ENCODE measurements at places on chromosomes 11 and 22.

DNA sequence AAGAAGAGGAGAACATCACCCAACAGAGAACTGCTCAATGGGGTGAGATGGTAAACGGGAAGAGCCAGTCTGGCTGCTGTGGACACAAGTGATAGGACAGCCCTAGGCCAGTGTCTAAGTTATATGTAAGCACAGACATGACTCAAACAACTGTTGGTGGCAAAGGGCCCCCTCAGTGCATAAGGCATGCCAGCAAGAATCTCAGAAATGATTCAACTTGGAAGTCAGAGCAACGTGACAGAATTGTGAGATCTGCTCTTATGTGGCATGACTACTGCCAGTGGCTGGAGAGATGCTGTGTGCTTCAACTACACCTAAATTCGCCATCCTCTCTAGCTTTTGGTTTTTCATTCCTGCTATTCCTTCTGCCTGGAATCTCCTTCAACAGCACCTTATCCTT is 7.4 kb downstream of the SLN start:
- no peak for DNase-seq

- DNase-seq = no peak
Measured at GRCh38 chr11:72574548-72575460, 99.4 kb downstream of the PDE2A start.

DNA sequence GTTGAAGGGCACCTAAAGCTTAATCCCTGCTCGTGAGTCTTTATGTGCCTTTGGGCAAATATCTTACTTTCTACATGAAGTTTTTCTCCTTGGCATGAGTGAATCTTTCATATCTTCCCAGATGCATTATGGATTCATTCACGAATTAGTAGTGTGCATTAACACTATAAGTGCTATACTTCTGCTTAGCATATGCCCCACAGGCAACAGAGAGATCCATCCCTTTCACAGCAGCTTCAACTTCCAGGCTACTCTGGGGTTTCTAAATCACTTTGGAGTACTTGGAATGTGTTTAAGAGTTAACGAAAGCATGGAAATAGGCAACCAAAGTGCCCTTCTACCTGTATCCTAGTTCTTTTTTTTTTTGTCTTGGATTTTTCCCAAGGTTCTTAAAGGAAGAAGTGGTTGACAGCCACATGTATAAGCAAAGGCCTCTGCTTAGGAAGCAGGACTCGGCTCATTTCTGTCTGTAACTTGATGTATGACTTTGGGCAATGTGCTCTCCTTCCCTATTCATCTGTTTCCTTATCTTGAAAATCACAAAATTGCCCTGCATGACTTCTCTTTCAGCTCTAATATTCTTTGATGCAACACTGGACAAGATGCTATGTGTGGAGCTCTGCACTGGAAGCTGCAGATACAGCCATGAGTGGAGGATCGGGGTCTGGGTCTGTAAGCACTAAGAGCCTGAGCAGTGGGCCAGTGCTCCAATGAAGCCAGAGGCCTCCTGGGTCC is 54.5 kb upstream of the ME3 start:
- DNase-seq = no peak

- DNase-seq = no peak
Measured at GRCh38 chr22:24465975-24466374, 29.2 kb upstream of the UPB1 start.

DNA sequence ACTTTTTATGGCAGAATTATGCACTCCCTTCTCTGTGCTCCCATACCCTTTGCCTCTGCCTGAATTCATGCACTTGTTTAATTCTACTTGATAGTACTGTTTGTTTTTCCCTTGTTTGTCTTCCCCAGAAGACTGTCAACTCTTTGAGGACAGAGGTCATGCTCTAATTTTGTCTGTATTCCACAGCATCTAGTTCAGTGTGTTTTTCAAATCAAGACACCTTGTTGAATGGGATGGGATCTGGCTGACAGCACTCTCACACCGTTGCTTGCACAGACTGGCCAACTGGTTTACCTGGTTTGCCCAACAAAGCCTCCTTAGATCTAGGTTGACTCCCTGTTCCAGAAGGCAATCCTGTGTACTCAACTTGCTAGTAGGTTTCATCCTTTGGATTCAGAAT is 121.2 kb upstream of the TIMP3 start:
- no peak for DNase-seq

- DNase-seq = no peak
Measured at GRCh38 chr22:44014241-44014640, 9.9 kb upstream of the PARVB start.
